ENCODE measurements at places on chromosomes 7 and 10.

DNA sequence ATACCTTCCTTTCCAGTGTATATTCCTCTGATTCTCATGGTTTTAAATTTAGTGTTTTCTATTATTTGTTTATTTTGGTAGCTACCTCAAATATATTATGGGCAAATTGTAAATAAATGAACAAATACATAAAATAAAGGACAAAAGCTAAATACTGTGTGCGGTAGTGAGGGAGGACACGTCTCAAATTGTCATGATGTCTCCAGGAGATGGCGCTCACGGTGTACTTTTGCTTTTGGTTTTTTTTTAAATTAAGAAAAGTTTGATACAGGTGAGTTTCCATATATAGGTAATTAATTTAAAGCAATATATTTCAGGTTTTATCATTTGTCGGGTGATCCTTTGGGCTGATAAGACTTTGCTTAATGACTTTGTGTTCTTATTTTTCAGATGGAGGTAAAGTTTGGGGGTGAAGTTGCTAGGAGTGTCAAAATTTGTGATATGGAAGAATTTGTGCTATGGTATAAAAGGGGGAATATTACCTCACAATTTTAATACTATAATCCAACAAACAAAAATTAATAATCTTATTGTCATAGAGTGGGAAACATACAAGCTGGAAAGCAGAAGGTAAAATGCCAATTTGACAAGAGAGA lies 68.4 kb upstream of the TMEM229A start:
- DNase-seq = no peak

- DNase-seq = no peak
These were observed 200.8 kb upstream of the NEBL start for GRCh38 chr10:21097926-21098355.

DNA sequence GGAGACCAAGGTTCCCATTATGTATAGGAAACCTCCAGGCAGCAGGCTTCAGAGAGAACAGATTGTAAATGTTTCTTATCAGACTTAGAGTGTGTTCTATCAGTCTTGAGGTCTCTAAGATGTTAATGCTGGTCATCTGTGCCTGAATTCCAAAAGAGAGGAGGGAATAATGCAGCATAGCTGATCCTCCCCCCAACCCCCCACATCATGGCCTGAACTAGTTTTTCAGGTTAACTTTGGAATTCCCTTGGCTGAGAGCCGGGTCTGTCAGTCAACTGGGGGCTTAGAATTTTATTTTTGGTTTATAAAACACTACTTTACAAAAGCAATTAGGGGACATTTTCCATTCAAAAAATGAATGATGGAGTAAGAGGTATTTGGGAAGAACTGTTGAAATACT lies 184.3 kb downstream of the NEBL start:
- DNase-seq = no peak

DNA sequence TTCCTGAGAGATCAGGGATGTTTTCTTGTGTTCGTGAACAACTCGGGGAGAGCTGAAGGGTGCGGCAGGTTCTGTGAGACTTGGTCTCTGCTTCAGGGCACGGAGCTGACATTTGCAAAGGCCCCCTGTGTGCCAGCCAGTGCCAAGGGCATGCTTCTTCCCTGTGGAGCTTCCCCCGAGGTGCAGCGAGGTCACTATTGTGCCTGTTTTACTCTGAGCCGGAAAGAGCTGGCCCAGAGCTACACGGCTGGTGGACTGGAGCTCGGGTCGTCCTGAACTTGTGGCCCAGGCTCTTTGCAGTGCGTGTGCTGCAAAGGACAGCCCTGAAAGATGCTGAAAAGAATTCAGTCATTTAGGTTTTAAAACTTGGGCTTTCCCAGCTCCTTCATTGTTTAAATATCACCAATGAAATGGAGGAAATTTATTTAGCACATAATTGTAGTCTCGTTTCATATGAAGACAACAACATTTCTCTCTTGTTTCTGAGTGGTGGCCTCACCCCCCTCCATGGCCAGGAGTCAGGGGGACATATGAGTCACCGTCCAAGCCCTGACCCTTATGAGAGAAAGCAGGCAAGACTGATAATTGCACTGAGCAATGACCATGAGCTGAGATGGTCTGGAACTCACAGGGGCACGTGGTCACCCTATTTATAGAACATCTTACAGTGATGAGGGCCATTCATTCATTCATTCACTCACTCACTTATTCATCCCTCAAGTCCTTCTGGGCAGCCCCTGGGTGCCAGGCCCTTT lies 102.6 kb downstream of the PTPRE start:
- no peak for DNase-seq

- peak; percentile 59 for DNase-seq
These were observed 19.4 kb downstream of the SFTPD start for GRCh38 chr10:79929409-79929904.

DNA sequence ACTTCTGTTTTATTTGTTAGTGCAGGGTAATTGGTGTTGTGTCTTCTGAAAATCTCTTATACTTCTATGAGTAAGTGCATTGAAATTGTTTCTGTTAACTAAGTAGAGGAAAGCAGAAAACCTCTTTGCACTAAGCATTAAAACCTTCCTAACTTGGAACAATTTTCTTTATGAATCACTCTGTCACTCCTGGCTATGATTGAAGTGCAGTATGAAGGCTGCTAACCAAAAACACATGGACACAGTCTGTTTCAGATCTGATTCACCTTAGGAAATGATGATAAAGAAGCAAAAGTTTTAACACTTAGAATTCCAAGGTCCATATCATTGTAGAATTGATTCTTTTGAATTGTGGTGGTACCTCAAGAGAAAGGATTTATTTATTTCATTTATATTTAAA lies 41.9 kb downstream of the MET start:
- no peak for DNase-seq

DNA sequence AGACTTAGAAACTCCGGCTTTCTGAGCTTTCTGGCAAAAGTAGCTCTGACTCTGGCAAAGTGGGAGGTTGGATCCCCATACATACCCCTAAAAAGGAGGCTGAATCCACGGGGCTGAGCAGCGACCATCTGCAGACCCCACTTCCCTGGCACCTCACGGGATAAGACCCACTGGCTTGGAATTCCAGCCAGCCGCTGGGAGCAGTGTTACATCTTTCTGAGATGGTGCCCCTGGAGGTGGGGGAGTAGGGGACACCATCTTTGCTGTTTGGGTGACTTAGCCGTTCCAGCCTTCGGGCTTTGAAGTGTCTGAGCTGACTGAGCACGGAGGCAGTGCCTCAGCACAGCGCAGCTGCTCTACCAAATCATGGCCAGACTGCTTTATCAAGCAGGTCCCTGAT lies 45.0 kb upstream of the GRM3 start:
- no peak for DNase-seq

DNA sequence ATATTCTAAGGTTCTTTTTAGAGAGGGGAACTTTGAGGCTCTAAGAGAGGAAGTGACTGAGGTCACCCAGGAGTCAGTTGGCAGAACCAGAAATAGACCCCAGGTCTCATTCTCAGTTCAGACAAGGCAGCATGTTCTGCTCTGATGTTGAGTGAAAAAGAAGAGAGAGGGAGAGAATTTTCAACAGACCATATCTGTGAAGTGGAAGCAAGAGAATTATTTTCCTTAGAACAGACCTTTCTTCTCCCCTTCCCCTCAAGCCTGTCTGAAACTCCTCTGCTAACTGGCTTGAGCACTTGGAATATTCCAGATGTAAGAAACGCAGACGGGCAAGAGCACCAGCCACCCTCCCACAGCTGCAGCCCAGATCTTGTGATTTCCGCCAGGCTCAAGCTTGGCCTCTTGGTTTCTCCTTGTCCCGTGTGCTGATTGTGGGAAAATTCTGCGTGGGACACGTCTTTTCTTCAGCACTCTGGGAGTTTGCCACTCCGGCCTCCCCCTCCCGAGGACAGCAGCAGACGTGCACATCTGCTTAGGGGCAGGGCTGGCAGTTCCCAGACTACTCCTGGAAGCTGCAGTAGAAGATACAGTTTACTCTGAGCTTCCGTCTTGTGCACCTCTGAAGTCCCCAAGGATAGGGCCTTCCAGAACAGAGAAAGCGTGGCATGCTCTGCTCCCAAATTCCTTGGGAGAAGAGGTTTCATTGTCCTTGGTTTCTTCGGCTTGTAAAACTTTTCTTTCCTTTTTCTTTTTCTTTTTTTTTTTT lies 22.7 kb upstream of the IKZF1 start:
- DNase-seq = no peak

GRCh38 chr7:23712368-23713284 lies 2.6 kb downstream of the STK31 start:
- no peak for DNase-seq

DNA sequence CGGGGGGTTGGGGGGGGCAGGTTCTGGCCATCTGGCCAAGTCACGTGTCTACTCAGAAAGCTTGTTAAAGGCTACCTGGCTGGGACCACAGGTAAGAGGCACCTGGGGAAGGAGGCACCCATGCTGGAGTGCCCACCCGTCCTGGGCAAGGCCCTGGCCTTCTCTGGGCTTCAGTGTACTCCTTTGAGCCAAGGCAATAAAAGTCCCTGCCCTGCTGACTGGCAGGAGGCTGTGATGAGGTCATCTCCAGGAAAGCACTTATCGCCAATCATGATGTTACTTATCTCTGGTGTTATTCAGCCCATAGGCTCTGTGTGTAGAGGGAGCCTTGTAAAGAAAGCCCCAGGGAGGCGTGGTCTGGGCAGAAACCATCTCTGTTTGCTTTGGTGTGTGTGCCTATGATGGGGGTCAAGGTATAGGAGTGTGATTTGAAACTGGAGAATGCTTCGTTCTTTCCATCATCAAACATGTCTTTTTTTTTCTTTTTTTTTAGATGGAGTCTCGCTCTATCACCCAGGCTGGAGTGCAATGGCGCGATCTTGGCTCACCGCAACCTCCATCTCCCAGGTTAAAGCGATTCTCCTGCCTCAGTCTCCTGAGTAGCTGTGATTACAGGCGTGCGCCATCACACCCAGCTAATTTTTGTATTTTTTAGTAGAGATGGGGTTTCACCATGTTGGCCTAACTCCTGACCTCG lies 2.5 kb upstream of the CLDN4 start:
- DNase-seq = no peak

DNA sequence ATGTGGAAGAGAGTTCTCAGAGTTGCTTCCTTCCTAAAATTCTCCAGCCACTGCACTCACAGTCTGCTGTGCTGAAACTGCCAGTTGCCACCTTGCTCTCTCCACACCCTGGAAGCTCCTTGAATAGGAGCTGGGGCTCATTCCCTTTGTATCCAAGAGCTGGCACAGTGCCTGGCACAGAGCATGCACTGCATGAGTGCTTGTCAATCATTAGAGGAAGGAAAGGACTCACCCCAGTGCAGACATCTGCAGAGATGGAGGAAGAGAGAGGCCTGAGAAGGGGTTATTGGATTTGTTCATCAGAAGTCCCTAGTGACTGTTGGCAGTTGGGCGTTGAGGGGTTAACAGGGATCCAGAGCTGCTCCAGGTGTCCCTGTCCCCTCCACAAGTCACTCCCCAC lies 41.7 kb upstream of the DUSP5 start:
- DNase-seq = no peak

DNA sequence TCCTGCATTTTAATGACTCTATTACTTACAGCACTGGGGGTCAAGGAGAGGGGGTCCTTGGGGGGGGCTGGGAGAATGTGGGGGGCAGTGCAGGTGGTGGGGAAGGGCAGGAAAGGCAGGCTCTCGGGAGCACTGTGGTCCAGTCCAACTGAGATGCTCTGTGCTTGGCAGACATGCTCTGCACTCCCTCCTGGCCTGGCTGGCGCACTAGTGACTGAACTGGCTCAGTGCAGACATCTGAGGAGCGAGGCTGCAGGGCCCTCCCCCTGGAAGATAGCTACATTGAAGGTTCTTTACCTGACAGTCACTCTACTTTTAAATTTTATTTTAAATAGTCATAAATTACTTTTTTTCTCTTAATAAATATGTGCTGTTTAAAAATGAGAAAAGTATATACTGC lies 105.7 kb downstream of the NEURL1 start:
- DNase-seq = no peak

GRCh38 chr7:135661311-135662122 lies 797 bp upstream of the STMP1 start:
- DNase-seq = peak; percentile 2

DNA sequence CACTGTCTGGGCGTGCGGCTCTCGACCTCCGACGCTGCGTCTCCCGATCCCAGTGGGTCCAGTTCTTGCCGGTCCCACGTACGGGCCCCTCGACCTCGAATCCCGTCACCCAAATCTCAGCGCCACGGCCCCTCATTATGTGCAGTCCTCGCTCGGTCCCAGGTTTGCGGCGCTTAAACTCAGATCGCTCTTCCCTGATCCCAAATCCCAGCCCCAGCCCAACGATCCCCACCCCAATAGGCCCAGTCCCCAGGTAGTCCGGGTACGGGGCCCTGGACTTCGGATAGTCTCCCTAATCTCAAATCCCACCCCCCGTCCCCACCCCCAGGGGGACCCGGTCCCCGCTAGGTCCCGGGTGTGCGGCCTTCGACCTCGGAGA lies 666 bp downstream of the HNRNPF start:
- no peak for DNase-seq

GRCh38 chr10:30979956-30980355 lies 51.7 kb downstream of the ZNF438 start:
- DNase-seq = no peak

GRCh38 chr7:116798232-116798631 lies 64.2 kb upstream of the CAPZA2 start:
- no peak for DNase-seq

- DNase-seq = no peak
These were observed 28.4 kb downstream of the LAMB4 start for GRCh38 chr7:108101759-108102158.

- no peak for DNase-seq
These were observed 658.6 kb downstream of the CCSER2 start for GRCh38 chr10:84987039-84987438.

DNA sequence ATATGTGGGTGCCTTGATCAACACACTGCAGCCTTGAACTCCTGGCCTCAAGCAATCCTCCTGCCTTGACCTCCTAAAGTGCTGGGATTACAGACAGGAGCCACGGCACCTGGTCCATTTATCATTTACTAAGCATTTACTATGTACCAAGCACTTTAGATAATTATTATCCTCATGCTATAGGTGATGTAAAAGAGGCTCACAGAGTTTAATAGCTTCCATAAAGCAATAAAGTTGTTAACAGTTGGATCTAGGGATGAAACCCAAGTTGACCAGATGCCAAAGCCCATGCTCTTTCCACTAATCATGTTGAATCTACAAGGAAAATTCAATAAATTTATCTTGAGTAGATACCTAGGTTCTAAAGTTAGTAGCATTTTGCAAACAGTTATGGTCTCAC lies 5.0 kb downstream of the NAPEPLD start:
- no peak for DNase-seq
